Activated T-cell treated with anti-CD3 and anti-CD28 coated beads, Interleukin-2, amount 50 U/mL, for 48 hours (primary cell): ENCODE measurements at places on chromosomes 3 and 15.

GRCh38 chr3:130850044-130850797 lies 43.7 kb upstream of the ATP2C1 start:
- DNase-seq: peak; percentile 50

- DNase-seq: no peak
These were observed 189.0 kb upstream of the TMC3 start for GRCh38 chr15:81562986-81563385.

DNA sequence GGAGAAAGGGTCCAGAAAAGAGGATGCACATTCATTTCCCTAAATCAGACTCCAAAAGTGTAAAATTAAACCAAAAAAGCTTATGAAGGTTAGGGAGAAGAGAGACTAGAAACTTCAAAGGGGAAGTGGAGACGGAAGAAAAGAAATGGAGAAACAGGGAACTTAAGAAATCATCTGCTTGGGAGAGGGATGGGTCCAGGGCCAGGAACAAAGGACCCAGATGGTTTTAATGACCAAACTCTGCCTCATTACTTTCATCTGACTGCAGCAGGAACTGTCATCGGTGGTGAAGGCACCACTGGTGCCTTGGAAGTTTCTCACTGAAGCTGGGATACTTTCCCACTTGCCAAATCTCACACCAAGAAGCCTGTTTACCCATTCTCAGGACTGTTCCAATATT lies 70.5 kb upstream of the SLC4A7 start:
- DNase-seq: no peak

DNA sequence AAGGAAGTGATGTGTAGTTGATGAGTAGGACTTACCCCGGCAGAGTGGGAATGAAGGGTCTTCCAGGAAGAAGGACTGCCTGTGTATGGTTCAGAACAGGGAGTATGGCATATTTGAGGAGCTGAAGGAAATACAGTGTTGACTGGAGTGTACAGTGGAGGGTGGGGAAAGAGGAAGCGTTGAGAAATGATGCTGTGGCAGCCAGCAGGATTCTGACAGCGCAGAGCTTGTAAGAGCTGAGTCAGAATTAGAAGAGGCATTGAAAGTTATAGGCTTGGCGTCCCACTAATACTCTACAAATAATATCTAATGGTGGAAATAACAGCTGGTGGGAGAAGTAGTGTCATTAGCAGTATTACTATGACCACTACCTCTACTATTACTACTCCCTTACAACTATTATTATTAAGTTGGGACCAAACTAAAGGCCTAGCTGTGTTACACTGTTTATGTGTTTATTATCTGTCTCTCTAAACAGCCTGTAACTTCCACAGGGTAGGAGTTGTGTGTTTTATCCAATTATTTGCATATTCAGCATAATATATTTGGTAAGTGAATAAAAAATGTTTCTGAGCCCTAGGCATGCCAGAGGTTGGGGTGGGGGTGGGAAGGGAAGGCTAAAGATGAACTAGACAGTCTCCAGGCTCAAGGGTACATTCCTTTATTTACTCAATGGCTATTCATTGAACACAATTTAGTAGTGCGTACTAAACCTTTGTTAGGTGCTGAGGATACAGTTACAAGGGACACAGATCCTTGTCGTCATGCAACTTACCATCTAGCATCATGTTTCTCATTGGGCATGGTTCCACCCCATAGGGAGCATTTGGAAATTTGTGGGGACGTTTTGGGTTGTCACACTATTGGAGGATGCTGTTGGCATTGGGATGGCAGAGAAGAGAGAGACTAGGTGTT lies 428.8 kb upstream of the ONECUT1 start:
- no peak for DNase-seq

DNA sequence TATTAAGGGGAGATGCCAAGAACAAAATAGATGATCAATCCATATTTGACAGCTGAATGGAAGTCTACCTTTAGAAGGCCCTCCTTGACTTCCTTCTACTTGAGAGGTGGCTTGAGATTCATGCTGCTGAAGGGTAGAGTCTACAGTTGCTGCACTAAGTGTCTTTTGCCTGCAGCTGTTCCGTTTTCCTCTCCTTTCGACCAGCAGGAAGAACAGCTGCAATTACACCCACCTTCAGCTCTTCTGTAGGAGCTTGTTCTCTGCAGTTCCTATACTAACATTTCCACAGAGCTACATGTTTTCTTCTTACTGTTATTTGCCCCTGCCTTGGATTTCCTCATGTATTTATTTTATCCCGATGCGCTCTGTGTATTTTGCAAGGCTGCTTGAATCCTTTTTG lies 79.1 kb downstream of the ARRDC4 start:
- DNase-seq: no peak
